ENCODE measurements at places on chromosomes 7 and 10. TPM values are rescaled to one million over a fixed set of nuclear protein-coding genes. Genes with fewer than 3 reads are reported as not detected.
A peak's percentile ranks its signal among the peaks of the same experiment; 100 is the strongest.

GRCh38 chr7:131112431-131112830, 215.2 kb upstream of the MKLN1 start:
- no peak for DNase-seq

GRCh38 chr10:127899766-127900387, 7.0 kb upstream of the PTPRE start:
- DNase-seq = no peak

GRCh38 chr10:48450741-48451466, 144.4 kb downstream of the MAPK8 start:
- DNase-seq = no peak

- no peak for DNase-seq
Observed at GRCh38 chr10:61784354-61785133, 117.0 kb upstream of the ARID5B start.

- peak; percentile 28 for DNase-seq
Observed at GRCh38 chr7:39623732-39624441, 515 bp downstream of the RALA start.

The COL13A1 gene
- 0.17 TPM for total RNA-seq

The TBX20 gene
- not detected for total RNA-seq

All from G401 (cell line).